Effector memory CD4-positive, alpha-beta T cell (primary cell): ENCODE measurements at places on chromosomes 4 and X.

- no peak for DNase-seq
These were observed 85.4 kb upstream of the RAPGEF2 start for GRCh38 chr4:159017323-159018026.

GRCh38 chr4:84753321-84753972 lies 170.5 kb downstream of the CDS1 start:
- no peak for DNase-seq

DNA sequence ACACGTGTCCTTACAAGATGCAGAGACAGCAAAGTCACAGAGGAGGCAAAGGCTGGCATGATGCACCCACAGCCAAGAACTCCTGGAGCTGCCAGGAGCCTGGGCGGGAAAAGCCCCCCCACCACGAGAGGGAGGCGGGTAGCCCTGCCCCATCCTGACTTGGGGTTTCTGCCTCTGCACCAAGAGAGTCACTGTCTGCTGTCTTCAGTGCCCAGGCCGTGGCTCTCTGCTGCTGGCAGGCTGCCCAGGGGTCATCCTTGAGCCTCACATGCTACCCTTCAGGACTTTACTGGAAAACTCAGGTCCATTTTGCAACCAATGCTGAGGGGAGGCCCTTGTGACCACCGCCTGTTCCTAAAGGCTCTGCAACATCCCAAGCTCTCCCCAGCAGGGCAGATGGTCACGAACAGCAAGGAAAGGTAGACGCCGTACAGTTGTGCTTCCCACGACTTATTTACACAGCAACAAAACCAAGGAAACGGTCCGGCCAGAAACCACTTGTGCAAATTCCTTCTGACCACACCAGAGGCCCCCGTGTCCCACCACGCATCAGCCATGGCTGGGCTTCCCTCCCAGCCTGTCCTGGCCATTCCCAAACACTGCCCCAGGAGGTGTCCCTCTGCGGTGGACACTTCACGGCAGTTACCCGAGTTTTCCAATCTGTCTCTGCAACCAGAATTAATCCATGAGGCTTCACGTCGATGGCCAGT lies 56.9 kb downstream of the ACOX3 start:
- DNase-seq: no peak

DNA sequence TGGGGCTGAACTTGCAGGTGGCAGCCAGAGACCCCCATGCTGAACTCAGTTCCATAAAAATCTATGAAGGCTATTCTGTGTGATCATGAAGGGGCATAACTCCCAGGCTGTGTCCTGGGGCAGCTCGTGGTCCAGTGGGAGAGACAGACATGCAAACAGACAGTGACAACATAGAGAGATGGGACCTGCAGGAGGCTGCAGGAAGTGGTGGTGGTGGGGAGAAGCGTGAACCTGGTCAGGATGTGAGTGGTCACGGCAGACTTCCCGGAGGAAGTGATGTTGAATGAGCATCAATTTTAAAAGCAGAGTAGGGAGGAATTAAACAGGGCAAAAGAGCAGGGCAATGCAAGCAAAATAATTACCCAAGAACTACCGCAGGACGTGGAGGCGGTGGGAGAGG lies 23.2 kb upstream of the SORCS2 start:
- no peak for DNase-seq
